ENCODE measurements at places on chromosomes 6 and 20.

GRCh38 chr6:34600796-34601195, 44.7 kb upstream of the SPDEF start:
- DNase-seq = no peak

GRCh38 chr20:22833851-22834250, 201.3 kb upstream of the SSTR4 start:
- DNase-seq = no peak

GRCh38 chr20:35176132-35176531, 4.3 kb downstream of the PROCR start:
- DNase-seq = no peak

DNA sequence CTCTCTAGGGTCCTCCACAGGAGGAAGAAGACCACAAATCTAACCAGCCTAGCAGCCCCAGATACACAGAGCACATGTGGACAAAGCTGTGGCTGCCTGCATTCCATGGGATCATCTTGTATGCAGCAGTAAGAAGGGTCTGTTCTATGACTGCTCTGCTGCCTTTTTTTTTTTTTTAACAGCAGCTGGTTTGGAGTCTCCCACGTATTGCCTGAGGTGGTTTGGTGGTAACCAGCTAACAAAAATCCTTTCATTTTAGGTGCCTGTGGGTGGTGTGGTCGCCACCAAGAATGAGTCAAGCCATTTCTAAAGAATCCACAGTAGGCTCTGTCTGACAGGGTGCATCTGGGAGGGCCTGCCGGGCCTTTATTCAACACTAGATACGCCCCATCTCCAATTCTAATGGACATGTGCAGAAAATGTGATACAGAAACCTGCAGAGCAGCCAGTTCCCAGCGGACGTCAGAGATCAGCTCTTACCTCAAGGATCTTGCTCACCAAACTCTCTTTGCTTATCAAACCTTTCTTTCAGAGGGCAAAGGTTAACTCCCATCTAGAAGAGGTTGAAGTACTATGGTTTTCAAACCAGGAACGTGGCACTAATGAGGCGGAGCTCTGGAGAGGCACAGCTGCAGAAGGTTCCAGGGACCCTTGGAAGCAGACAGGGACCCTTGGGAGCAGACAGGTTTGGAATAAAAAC, 32.0 kb downstream of the GNAS-AS1 start:
- DNase-seq = no peak

DNA sequence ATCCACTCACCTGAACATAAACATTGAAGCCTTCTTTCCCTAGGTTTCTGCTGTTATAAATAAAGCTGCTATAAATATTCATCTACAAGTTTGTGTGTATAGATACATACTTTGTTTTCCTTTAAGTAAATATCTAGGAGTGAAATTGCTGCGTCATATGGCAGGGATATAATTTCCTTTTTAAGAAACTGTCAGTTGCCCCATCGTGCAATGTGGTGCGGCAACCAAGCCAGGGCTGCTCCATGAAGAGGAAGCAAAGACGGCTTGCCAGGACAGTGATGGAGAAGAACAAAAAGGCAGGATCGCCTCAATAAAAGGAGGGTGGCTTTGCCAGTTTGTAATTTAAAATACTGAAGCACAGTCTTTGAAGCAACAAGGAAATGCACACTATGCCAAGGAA, 36.6 kb downstream of the CITED2 start:
- no peak for DNase-seq

GRCh38 chr6:168791917-168792316, 350.9 kb downstream of the SMOC2 start:
- no peak for DNase-seq

- no peak for DNase-seq
Measured at GRCh38 chr6:99885051-99885450, 109.0 kb downstream of the MCHR2 start.

GRCh38 chr6:74549746-74550145, 656.1 kb downstream of the COL12A1 start:
- no peak for DNase-seq

DNA sequence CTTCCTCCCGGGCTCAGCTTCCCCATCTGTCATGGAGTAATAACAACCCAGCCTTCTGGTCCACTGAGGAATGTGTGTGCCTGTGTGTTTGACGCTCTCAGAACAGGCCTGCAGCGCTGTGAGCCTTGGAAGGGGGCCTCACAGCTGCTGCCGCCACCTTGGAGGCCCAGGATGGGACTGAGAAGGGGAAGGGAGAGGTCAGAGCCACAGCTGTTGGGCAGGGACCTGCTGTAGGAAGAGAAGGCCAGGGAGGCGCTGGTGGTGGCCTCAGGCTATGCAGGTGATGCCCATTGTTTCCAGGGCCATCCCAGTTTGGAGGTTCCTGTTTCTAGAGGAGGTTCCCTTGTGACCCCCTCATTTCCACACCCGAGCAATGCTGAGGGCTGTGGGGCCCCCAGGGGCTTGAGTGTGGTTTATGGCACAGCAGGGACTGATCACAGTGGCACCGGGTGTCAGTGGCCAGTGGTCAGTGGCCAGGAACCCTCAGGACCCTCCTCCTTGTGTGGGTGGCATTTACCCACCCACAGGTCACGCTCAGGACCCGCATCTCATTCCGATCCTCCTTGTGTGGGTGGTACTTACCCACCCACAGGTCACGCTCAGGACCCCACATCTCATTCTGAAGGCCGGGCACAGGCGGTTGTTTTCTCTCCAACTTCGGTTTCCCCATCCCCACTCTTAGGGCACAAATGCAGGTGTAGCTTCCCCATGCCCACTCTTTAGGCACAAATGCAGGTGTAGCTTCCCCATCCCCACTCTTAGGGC, 14.0 kb downstream of the TPD52L2 start:
- no peak for DNase-seq

DNA sequence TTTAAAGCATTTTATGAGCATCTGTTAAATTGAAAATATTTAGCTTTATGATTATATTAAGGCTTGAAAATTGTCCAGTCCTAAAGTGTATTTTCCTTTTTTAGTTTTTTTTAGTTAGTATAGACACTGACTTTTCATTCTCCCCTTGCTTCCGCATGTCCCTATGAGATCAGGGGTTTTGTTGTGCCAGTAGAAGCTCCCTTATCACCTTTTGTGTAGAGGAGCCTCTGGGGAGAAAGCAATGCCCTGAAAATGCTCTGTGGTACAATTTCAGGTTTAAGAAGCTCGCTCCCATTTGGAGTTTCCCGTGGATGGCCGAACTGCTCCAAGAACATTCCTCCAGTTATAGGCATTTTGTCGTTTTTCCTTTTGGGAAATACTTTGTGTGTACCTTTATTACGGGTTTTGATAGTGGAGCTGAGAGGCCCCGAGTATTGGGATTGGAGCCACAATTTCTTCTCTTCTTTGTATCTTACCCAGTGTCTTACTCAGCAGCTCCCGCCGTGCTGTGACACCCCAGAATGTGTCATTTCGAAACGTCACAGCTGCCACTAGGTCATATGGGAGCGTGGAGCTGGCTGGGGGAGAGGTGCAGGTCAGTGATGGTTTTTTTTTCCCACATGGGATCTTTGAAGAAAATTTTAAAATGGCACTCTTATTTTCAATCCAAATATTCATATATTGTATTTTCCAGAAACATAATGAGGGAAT, 49.9 kb downstream of the RPRD1B start:
- no peak for DNase-seq
